ENCODE measurements at places on chromosomes 6 and 20. TPM values are rescaled to one million over a fixed set of nuclear protein-coding genes. Genes with fewer than 3 reads are reported as not detected.
A peak's percentile ranks its signal among the peaks of the same experiment; 100 is the strongest.

DNA sequence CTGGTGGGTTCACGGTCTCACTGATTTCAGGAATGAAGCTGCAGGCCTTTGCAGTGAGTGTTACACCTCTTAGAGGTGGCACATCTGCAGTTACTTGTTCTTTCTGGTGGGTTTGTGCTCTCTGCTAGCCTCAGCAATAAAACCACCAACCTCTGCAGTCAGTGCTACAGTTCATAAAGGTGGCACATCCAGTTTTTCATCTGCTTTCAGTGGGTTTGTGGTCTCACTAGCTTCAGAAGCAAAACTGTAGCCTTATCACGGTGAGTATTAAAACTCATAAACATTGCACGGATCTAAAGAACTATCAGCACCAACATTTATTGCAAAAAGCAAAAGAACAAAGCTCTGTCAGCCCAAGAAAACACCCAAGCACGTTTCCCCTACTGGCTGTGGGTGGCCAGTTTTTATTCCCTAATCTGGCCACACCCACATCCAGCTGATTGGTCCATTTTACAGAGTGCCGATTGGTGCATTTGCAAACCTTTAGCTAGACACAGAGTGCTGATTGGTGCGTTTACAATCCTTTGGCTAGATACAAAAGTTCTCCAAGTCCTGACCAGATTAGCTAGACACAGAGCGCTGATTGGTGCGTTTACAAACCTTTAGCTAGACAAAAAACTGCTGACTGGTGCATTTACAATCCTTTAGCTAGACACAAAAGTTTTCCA lies 3.4 kb upstream of the TMEM14C start:
- DNase-seq: peak; percentile 47

DNA sequence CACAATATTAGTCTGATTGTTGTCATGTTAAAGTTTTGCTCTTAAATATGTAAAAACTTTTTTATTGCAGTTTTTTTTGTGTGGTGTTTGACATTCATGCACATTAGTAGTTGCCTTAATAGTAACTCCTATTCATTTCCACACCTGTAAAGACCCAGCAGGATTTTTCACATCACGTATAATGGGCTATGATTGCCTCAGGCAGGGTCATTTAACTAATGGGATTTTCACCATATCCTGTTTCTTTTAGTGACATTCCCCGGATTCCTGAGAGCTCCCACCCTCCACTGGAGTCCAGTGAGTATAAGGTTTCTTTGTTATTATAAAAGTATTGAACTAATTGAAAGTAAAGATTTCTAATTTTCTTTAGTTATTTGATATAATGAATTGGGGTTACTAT lies 359.2 kb downstream of the RIMS1 start:
- H3K27ac ChIP-seq: no peak overlapping the region
- no peaks in the 10 kb centered on the region for H3K27me3 ChIP-seq
- no peak overlapping the region for H3K4me3 ChIP-seq
- H3K36me3 ChIP-seq: no peaks in the 10 kb centered on the region

DNA sequence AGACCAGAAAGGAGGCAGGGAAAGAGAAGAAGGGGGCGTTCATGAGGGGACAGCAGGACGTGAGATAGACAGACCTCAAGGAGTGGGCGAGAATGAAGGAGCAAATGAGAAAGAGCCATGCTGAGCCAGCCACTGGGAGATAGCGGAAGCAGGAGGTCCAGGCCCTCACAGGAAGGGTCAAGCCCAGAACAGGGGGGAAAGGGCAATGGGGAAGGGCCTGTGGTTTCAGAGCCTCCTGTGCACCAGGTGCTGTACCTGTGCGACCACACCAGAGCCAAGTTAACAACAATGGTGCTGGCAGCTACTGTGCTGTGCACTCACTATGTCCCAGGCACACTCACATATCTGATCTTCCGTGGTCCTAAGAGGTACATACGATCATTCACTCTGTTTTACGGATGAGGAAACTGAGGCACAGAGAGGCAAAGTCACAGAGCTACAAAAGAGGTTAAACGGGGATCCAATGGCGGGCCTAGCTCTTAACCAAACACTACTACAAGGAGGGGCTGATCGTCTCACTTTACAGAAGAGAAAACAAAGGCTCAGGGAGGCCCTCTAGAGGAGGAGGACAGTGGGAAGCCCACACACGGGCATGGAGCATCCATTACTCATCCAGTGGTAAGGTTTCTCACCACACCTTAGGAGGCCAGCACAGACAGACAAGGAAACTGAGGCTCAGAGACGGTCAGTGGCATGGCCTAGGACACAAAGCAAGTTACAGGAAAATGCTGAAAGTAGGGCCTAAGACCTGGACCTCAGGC lies 129.1 kb downstream of the PREX1 start:
- peak overlapping the region; percentile 71 for H3K27ac ChIP-seq
- no peaks in the 10 kb centered on the region for H3K27me3 ChIP-seq
- DNase-seq: no peak
- peaks cover 30% of the 10 kb centered on the region for H3K4me1 ChIP-seq
- no peak overlapping the region for H3K4me3 ChIP-seq
- peaks cover 47% of the 10 kb centered on the region for H3K36me3 ChIP-seq

- no peaks in the 10 kb centered on the region for H3K4me1 ChIP-seq
- DNase-seq: no peak
- H3K27me3 ChIP-seq: no peaks in the 10 kb centered on the region
- H3K4me3 ChIP-seq: no peak overlapping the region
- H3K27ac ChIP-seq: no peak overlapping the region
- H3K36me3 ChIP-seq: no peaks in the 10 kb centered on the region
These were observed 219.0 kb downstream of the CDC5L start for GRCh38 chr6:44606504-44606903.

DNA sequence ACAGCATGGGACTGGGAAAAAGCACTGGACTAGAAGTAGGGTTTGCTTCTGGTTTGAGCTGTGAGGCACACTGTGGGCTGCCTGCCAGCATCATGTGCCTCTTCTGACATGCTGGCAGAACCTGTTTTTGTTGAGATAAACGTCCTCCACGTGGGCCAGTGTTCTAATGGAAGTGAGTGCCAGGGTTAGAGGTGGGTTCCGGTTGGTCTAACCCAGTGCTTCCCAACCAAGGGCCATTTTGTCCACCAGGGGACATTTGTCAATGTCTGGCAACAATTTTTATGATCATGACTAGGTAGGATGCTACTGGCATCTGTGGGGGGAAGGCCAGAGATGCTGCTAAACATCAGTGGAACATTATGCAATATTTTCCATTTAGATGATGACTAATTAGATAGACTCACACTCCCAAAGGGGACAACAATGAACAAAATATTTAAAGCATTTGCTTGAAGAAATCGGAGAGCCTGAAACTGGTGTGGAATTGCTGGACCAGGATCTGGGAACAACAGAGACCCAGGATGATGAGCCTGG lies 7.8 kb upstream of the APMAP start:
- peaks cover 16% of the 10 kb centered on the region for H3K36me3 ChIP-seq
- H3K4me3 ChIP-seq: no peak overlapping the region
- peaks cover 8% of the 10 kb centered on the region for H3K27me3 ChIP-seq
- H3K4me1 ChIP-seq: peaks cover 2% of the 10 kb centered on the region
- no peak for DNase-seq

DNA sequence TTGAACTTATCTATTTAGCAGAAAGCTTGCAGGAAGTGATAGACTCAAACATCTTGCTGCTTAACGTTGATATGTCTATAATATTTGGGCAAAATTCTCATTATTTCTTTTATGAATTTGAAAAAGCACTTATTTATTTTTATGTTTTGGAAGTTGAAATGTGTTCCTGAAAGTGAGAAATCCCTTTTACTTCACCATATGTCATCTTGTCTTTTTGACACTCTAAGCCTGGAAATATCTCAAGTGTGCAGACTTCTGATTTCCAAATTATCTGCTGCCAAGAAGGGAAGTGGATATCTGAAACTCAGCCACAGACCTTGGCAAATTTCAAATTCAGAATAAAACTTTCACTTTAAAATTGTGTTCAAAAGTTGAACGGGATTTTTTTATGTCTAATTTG lies 368.7 kb upstream of the MANEA start:
- H3K36me3 ChIP-seq: no peaks in the 10 kb centered on the region
- H3K4me1 ChIP-seq: no peaks in the 10 kb centered on the region
- H3K27me3 ChIP-seq: no peaks in the 10 kb centered on the region
- H3K4me3 ChIP-seq: no peak overlapping the region
- no peak overlapping the region for H3K27ac ChIP-seq
- no peak for DNase-seq

DNA sequence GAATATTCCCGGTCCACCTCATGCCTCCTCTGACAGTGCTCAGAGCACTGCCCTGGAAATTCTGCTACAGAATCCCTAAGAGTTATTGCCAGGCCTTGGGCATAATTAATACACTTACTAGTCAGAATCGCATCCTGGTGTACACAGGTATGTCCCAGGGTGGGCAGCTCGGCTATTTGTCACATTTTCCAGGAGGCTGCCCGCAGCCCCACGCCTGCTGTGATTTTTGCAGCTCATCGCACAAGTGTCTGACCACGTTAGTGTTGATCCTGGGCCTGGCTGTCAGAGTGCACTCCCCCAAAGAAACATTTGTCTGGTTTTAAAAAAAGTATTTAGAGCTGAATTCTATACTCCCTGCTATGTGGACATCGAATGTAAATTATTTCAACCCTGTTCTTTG lies 105.4 kb downstream of the CD83 start:
- no peak overlapping the region for H3K27ac ChIP-seq
- peaks cover 4% of the 10 kb centered on the region for H3K4me1 ChIP-seq
- no peak overlapping the region for H3K4me3 ChIP-seq
- DNase-seq: no peak
- peaks cover 10% of the 10 kb centered on the region for H3K36me3 ChIP-seq

DNA sequence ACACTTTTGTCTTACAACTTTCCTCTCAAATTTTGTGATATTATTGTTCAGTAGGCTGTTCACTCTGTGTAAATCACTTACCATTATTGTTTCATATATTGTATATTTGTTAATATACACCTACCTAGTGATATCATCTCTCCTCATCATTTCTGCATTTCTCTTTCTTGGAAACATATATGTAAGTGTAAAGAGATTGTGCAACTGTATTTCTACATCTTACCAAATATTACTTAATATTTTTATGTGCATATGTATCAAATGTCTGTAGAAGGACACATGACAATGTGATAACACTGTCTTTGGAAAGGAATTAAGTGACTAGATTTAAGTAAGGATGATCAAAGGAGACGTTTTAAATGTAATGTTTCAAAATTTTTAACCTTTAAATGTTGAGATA lies 30.2 kb downstream of the ZNF322 start:
- no peak overlapping the region for H3K4me3 ChIP-seq
- H3K27me3 ChIP-seq: no peaks in the 10 kb centered on the region
- H3K27ac ChIP-seq: no peak overlapping the region
- no peaks in the 10 kb centered on the region for H3K4me1 ChIP-seq
- peaks cover 11% of the 10 kb centered on the region for H3K36me3 ChIP-seq

- no peak overlapping the region for H3K27ac ChIP-seq
- H3K27me3 ChIP-seq: peaks cover 21% of the 10 kb centered on the region
- H3K4me1 ChIP-seq: peaks cover 3% of the 10 kb centered on the region
- DNase-seq: no peak
These were observed 8.5 kb upstream of the EDN3 start for GRCh38 chr20:59291740-59292383.

DNA sequence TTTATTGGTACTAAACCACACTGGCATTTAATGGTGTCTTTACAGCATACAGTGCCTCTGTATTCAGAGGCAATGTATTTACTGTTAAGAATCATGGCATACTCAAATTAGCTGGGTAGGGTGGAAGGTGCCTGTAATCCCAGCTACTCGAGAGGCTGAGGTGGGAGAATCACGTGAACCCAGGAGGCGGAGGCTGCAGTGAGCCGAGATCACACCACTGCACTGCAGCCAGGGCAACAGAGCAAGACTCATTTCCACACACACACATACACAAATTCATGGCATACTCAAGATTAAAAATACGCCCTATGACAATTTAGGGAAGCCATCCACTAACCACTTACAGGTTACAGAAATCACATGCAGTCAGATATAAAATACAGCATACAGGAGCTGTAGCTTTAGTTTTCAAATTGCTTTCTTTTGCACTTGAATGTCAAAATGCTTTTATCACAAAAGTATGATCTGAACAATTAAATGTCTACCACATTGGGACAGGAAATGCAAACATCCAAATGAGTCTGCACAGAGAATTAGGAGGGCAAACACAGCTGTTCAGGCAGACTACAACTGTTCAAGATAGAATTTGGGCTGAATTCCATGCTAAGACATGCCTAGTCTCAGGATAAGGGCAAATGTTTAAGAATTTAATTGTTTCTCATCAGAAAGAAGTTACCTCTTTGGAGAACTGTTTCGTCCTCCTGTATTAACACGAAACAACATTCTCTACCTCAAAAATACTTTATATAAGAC lies 36.4 kb downstream of the CSNK2A1 start:
- peak overlapping the region; percentile 24 for H3K27ac ChIP-seq
- H3K36me3 ChIP-seq: peaks cover 24% of the 10 kb centered on the region
- DNase-seq: no peak
- peaks cover 17% of the 10 kb centered on the region for H3K4me1 ChIP-seq
- H3K27me3 ChIP-seq: no peaks in the 10 kb centered on the region
- H3K4me3 ChIP-seq: no peak overlapping the region

DNA sequence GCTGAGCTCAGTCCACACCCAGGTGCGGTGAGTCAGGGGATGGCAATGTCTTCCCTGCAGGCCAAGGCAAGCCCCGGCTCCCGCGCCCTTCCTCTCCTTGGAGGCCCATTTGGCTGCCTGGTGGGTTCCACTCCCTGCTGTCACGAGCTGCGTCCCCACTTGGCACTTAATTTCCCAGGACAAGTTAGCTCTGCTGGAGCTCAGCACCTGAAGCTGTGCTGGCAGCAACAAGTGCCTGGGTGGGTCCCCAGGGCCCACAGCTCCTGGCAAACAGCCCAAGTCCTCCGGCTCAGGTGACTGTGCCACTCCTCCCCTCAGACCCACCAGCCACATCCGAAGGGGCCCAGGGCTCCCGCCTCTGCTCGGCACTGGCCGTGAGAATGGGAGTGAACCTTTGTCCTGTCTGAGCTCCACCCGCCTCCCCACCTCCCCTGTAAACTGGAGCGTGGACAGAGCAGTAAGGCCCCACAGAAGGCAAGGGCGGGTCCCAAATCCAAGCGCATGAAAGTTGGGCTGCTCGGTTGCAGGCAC lies 16.9 kb downstream of the LAMA5 start:
- H3K36me3 ChIP-seq: no peaks in the 10 kb centered on the region
- peaks cover 2% of the 10 kb centered on the region for H3K4me1 ChIP-seq
- H3K4me3 ChIP-seq: no peak overlapping the region
- H3K27me3 ChIP-seq: no peaks in the 10 kb centered on the region

DNA sequence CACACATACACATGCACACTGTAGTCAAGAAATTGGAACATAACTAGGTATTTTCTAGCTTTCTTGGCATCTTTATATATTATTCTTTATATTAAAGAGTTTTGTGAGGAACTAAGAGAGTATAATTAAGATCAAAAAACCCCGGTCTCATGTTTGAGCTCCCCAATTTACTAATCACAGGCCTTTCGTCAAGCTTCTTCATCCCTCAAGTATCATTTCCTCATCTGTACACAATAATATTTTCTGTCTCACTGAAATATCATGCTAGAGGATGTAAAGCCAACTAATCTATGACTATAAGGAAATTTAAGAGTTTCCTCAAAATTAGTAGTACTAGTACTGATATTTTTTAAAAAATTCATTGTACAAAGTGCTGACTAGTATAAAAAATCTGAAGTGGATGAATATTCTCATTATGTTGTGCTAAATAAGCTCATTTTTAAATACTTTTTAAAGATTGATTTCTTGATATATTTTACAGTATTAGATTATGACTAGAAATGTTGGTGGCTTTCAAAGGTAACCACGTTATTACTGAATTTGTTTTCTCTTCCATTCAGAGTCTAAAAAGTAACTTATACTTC lies 28.0 kb downstream of the PEX3 start:
- H3K4me1 ChIP-seq: no peaks in the 10 kb centered on the region
- DNase-seq: no peak
- H3K27me3 ChIP-seq: no peaks in the 10 kb centered on the region
- H3K36me3 ChIP-seq: peaks cover 42% of the 10 kb centered on the region
- no peak overlapping the region for H3K4me3 ChIP-seq

The OR2B6 gene
- not detected for total RNA-seq

The TXLNB gene
- 0.62 TPM for total RNA-seq

The ARMC12 gene
- total RNA-seq: 0.97 TPM

The FERMT1 gene
- not detected for total RNA-seq
